Dermis lymphatic vessel endothelial cell (primary cell): ENCODE measurements at places on chromosomes 12 and 14. TPM values are rescaled to one million over a fixed set of nuclear protein-coding genes. Genes with fewer than 3 reads are reported as not detected.

TIGAR gene
- total RNA-seq = 8.5 and 12.8 TPM in 2 replicates

INHBE gene
- not detected in 2 replicates for total RNA-seq

MAP3K9 gene
- total RNA-seq = 0.11 and 0.17 TPM in 2 replicates

LMNTD1 gene
- total RNA-seq = 0.09 TPM in 1 of 2 replicates, not detected in the other

CLEC12A gene
- total RNA-seq = not detected in 2 replicates

CCDC38 gene
- not detected in 2 replicates for total RNA-seq

KRT83 gene
- total RNA-seq = not detected in 2 replicates

LRP1 gene
- 0.52 and 1.2 TPM in 2 replicates for total RNA-seq

CLEC6A gene
- not detected in 2 replicates for total RNA-seq

COQ5 gene
- total RNA-seq = 17.3 and 23.9 TPM in 2 replicates

ACVRL1 gene
- 263 and 356 TPM in 2 replicates for total RNA-seq

PPFIA2 gene
- total RNA-seq = 0.11 TPM in 1 of 2 replicates, not detected in the other
